T follicular helper cell (primary cell): ENCODE measurements at places on chromosomes 7 and 10.

DNA sequence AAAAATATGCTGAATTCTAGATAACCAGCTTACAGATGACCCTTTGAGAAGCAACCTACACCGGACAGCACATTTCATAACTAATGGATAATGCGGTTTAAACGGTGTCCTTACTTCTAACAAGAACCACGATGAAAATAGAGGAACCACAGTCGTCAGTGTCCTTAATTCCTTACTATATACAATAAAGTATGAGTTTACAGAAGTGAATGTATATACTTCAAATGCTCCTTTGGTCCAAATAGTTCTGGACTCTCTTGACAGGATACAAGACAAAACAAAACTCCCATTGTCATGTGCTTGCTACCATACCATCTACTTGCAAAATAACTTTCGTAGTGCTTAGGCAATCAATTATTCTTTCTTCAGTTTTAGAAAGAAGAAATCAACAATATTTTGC, 2.4 kb downstream of the NAMPT start:
- DNase-seq = no peak

GRCh38 chr7:25520017-25520416, 291.7 kb upstream of the NPVF start:
- DNase-seq = no peak

DNA sequence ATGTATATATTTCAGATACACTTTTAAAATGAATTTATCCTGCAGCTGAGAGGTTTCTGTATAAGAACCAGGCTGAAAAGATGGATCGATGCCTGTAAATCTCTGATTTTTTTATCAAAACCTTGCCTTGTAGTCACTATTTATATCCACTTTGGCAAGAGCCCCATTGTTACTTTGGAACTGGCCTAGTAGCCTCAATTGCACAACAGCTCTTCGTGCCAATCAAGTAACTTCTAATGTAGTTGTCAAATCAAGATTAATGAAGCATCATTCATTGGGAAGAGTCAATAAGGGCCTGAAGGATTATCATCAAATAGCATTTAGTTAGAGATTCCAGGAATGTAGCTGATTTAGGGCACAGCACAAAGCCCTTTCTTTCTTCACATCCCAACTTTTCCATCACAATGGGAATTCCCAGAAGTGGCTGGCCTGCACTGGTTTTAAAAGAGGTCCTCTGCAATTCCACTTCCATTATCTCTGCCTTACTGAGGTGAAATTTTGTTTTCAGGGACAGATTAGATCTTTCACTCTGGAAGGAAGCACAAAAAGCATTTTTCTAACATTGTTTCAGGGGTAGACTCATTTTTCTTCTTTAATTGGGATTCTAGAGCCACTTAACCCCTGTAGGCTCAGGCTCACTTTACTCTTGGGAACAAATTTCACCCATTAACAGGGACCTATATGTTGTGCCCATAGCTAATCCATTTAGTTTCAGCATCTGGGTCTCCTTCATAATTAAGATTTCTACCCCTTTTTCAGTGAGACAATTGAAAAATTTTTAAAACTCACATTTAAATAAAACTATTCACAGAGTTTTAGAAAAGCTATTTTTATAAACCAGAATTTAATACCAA, 97.8 kb downstream of the CALCR start:
- no peak for DNase-seq

GRCh38 chr7:40348126-40348728, 213.4 kb downstream of the SUGCT start:
- no peak for DNase-seq

GRCh38 chr7:70775570-70776156, 356.3 kb upstream of the GALNT17 start:
- DNase-seq = no peak

DNA sequence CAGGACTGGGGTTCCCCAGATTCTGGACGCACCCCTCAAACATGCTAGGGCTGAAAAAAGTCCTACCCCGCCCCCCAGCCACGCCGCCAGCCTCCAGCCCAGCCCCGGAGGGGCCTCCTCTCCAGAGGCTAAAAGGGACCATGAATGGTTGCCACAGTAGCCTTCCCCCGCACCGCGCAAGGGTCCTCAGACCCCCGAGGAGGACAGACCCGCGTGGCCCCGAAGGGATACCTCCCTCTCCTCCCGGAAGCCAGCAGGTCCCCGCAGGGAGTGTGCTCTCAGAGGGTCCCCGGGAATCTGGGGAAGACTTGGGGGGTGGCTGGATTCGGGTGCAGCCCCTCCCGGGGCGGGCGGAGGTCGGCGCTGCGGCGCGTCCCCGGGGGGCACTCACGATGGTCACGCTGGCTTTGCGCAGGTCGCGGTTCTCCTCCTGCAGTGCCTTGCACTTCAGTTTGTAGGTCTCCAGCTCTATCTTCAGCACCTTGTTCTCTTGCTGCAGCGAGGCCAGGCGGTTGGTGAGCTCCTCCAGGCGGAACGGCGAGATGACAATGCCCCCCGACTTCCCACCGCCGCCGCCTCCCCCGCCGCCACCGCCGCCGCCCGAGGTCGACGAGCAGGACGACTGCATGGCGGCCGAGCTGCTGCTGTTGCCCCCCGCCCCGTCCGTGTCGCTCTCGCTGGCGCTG, 482 bp downstream of the CCDC6 start:
- no peak for DNase-seq

GRCh38 chr10:58543141-58543540, 30.5 kb downstream of the BICC1 start:
- DNase-seq = no peak

DNA sequence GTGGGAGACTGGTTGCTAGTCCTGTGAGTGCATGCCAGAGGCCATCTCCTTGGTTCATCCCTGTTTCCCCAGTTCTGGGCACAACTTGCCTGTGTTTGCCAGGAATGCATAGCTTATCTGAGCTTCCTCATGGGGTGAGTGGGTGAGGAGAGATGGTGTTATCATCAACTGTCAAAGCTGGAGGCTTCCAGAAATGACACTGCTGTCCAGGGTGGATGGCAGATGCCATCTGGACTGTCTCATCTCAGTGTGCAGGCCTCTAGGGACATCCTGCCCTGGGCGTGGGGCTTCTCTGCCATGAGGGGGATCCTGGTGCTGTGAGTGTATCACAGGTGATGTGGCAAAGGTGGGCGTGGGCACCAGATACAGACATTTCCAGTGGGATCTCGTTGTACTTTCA, 328.6 kb downstream of the DPP6 start:
- DNase-seq = no peak

DNA sequence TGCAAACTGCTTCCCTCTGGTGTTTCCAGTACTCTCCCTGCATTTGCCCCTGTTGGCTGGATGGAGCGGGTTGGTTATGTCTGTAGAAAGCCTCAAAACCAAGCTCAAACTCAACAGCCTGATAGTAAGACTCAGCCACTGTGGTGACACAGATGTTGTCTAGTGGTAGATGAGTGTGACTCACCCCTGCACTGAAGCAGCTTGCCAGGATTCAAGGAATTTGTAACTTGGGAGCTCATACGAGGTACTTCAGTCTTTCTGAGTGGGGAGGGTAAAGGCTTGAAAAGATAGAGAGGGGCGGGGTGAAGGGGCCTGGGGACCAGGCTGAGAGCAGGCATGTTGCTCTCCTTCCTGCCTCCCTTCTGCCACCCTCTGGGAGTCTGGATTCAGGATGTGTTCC, 22.9 kb upstream of the AQP1 start:
- DNase-seq = no peak

DNA sequence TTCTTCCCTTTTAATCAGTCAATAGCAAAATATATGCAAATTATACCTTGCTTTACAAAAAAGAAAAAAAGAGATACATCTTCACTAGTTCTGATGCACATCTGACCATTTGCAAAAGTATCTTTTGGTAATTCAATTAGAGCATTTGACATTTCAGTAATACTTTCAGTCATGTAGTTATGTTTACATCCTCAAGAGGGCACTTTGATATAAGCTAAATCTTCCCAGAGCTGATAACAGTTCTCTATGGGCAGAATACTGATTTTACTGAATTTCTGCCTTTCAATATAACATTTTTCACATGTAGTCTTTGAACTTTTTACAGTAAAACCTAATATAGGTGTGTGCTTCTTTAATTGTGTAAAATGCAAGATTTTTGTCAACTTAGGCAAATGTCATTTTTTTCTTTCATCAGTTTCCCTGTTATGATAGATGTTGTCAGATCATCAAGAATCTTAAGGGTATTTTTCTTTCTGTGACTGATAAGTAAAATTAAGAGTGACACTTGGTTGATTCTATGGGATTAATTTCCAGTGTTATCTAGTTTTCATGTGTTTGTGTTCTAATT, 703.5 kb upstream of the SEMA3D start:
- no peak for DNase-seq
